NCI-H510A (cell line): ENCODE measurements at places on chromosomes 11 and 22.

GRCh38 chr11:31809857-31810778 is 1.0 kb downstream of the PAX6 start:
- DNase-seq = no peak

DNA sequence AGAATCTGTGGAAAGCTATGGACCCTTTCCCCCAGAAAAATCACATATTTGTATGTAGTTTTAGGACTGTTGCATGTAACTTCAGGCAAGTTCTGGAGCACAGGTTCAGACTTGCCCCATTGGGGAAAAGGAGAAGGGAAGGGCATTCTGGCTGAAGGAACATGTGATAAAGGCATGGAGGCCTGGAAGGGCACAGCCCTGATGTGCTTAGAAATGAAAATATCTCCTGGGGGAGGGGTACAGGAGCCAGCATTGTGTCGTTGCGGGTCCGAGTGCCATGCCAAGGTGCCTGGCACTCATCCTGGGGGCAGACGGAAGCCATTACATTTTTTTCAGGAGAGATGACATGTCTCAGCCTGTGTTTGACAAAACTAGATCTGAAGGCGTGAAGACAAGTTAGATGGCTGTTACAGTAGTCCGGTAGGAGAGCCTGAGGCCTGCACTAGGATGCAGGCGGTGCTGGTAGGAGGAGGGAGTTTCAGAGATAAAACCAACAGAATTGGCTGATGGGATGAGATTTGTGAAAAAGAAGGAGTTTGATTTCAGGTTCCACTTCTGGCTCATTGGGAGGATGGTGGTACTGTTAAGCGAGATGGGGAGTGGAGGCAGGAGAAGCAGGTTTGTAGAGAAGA is 96.9 kb downstream of the TEAD1 start:
- DNase-seq = no peak

DNA sequence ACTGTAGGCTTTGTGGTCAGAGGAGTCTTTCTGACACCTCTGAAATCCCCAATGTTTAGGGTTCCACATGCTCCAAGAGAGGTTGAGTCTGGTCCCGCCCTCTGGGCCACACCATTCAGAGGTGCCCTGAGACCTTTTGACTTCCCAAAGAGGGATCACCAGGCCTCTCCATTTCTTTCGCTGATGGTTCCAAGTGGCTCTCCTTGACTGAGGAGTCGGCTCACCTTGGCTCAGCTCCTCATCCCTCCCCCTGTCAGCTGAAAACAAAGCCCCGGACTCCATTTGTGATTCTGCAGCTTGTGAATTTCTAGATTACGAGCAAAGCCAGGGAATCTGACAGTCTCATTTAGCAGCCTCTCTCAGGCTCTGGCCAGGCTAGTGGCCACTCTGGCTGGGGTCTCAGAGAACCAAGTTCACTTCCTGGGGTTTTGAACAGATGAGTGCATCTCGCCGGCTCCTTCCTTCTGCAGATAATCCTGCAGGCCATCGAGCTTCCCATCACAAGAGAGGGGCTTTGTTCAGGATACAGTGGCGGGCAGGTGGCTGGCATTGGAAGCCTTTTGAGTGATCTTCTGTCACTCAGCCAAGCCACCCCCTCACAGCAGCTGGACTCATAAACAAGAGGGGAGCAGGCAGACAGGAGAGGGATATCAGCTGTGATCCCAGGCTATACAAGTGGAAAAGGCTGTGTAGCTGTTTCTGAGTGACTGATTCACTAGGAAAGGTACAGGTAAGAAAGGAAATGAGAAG is 102.9 kb downstream of the TRIM29 start:
- DNase-seq = no peak

DNA sequence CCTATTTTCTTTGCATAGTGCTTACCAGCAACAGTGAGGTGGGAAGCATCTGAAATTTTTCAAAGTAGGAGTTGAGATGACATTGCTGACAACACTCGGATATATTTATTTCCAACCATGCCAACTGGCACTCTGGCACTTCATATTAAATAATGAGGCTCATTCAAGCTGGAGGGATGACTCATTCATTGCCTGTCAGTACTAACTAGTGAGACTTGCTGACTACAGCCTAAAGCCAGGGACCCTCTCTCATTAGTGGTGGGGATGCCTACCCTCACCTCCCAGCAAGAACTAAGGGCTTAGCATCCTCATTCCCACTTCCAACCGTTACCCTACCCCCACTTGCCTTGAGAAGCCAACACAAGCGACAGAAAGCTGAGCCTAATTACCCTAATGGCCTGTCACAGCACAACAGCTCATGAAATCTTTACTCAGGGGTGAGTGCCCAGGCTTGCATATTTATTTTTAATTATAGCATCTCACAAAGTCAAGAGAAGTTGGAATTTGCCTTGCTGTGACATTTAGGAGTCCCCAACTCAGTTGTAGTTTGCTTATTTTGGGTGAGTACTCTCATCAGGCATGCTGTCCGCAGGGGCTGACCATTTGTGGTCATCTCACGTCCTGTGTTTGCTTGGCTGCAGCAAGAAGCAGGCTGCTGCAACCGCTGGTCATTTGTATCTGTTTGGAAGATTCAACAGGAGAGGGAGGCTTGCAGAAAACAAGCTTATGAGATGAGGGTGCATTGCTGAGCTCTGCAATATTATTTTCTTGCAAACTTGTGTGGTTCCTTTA is 181.6 kb upstream of the POU2AF2 start:
- DNase-seq = no peak

GRCh38 chr11:116787786-116788486 is at the start of gene ZPR1:
Gene ZPR1 (minus strand): TSS chr11:116788023. CDS start chr11:116787990, 33 bp downstream.
- DNase-seq = peak; percentile 39

DNA sequence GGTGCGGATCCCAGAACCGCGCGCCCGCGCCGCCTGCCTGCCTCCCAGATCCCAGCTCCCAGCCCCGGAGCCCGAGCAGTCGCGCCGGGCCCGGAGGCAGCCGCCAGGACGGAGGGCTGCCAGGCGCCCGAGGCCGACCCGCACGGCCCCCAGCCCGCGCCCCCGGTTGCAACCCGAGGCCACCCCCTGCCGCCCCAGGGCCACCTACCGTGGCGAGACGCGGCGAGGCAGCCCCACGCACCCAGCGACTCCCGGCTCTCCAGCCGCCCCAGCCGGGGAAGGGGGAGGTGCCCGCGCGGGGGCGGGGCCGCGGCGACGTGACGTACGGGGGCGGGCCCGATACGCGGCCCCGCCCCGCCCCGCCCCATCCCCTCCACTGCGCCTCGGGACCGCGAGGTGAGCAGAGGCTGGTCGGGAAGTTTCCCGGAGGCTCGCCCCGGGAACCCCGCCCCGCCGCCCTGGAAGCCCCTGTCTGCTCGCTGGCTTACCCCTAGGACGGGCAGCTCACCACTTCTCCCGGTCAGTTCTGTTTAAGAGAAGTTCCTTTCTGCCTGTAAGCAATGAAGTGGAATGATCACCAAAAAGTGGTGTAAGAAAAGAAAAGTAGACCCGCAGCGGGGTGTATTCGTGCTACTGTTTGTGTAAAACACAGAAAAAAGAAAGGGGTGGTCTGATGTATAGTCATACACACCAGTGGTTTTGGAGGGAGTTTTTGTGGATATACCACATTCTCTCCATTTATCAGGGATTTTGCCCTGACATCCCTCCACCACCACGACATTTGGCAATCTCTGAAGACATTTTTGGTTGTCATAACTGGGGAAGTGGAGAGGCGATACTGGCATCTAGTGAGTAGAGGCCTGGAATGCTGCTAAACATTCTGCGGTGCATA is at the start of gene TPST2:
TSS of gene TPST2 (minus strand) at position 288 of the 892 bp plus-strand sequence. CDS start 48,502 bp downstream, outside the sequence.
- no peak for DNase-seq

DNA sequence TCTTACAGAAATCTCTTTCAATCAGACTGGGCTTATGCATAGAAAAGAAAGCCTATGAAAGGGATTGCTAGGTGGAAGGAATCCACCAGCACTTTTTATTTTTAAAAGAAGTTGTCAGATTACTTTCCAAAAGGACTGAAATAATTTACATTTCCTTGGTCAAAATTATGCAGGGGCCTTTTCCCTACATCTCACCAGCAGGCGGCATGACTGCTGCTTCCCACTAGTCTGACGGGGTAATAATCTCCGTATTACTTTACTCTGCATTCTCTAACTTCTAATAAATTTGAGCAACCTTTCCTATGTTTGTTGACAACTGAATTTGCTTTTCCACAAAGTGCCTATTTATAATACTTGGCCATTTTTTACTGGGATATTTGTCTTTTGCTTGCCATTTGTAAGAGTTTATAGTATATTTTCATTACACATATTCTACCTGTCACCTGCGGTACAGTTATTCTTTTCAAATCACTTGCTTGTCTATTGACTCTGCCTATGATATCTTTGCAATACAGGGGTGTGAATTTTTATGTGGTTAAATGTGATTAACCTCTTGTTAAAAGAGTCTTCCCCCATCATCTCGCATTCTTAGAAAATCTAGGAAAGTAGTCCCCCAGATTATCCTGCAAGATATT is 51.9 kb upstream of the USP47 start:
- no peak for DNase-seq

- DNase-seq = no peak
Observed at GRCh38 chr11:129410395-129410960, 34.8 kb downstream of the BARX2 start.

DNA sequence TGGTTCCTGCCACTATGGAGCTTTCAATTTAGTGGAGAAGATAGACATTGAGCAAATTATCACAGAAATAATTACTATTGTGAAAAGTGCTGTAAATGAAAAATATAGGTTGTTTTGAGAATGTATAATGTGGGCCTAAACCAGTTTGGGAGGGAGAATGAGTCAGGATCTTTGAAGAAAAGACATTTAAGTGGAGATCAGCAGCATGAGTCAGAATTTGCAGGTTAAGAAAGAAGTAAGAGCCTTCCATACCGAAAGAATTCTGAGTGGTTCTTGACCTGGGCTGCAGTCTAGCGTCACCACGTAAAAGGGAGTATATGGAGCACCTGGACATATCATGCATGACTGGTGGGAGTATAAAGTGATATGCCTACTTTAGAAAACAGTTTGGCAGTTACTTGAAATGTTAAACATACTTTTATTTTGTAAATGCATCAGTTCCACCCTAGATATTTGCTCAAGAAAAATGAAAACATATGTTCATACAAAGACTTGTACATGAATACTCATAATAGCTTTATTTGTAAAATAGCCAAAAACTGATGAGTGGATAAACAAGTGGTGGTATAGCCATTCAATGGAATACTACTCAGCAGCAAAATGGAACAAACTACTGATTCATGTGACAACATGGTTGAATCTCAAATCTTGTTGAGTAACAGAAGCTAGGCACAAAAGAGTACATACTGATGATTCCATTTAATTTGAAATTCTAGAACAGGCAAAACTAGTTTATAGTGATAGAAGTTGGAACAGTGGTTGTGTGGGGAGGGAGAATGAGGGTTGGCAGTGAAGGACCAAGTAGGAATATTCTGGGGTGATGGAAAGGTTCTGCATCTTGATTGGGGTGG is 99.2 kb downstream of the STIM1 start:
- no peak for DNase-seq

DNA sequence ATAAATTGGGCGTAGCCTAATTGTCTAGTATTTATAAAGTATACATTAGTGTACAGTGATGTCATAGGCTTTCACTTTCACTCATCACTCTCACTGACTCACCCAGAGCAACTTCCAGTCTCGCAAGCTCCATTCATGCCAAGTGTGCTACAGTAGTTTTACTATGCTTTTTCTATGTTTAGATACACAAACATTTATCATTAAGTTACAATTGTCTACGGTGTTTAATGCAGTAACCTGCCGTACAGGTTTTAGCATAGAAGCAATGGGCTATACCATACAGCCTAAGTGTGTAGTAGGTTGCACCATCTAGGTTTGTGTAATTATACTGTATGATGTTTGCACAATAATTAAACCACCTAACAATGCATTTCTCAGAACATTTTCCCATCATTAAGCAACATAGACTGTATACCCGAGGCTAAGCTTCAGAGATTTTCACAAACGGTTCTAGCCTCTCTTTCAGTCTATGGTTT is 17.5 kb downstream of the OR9G1 start:
- DNase-seq = no peak

- DNase-seq = no peak
Observed at GRCh38 chr11:87459351-87459750, 421.6 kb downstream of the TMEM135 start.
